AG09319 (cell line): ENCODE measurements at places on chromosomes 11 and 22.

DNA sequence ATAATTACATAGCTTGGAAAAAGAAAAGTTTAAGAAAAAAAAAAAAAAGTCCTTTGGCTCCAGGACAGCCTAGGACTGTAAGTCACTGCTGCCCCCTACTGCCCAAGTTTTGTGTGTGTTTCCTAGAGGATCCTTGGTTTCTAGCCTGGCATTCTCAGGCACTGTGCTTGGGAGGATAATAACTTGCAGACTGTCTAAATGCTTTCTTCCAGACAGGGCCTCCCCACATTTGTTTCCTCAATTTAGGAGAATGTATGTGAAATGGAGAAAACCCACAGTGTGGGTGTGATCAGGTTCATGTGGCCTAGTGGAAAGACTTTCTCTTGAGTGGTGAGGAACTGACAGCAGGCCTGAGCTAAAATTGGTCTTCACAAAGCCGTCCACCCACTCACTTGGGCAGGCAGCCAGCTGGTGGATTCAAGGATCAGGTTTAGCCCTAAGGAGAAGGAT lies 191.0 kb downstream of the NAV2 start:
- peak; percentile 79 for DNase-seq

DNA sequence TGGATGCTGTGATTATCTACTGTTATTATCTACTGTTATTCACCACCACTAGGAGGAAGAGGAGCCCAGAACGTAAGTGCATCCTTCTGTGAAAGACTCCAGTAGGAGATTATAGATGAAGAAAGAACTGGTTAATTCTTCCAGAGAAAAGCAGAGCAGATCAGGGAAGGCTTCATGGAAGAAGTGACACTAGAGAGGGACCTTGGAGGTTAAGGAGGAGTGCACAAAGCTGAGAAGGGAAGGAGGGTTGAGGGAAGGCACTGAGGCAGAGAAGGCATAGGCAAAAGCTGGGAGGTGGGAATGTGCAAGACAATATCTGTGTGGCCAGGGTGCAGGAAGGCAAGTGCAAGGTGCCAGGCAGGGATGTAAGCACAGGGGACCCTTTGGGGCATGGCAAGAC lies 13.5 kb downstream of the CRYBB1 start:
- no peak for DNase-seq

- no peak for DNase-seq
These were observed 60.5 kb downstream of the CD82 start for GRCh38 chr11:44625759-44626523.

DNA sequence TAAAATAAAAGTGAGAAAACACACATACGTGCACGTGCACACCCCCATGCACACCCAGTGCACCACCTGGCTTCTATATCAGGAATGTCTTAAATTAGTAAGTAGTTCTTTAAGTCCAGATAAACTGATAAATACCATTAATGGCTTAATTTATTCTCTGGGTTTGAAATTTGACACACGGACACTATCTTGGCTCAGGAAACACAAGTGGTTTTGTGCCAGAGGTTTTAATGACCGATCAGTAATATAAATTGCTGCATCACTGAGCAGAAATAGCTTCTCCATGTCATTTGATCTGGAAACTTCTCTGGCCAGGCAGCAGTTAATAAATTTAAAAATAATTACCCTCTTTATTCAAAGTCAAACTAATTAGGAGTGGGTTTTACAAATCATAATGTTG lies 101.5 kb upstream of the NNMT start:
- no peak for DNase-seq

- DNase-seq, result no peak
These were observed 2.1 kb downstream of the RTN3 start for GRCh38 chr11:63683133-63683991.

DNA sequence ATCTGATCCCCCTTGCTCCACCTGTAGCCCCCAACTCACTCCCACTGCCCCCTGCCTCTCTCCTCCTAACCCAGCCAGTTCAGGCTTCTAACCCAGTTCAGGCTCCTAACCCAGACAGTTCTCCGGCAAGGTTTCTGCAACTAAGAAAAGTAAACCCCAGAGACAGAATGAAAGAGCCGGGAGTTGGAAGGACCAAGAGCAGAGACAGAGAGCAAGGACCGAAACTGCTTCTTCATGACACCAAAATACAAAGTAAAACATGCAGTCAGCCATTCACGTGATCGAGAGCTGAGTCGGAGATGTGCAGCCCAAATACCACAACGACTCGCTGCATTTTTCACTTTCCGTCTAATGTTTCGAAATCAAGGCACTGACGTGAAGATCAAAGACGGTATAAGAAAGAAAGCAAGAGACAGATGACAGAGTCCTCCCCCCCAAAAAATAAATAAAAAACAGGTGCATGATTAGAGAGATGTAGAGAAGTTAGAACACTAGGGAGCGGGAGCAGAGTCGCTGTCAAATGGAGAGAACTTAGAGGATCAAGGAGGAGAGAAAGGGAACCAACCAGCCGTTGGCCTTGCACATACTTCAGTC lies 884 bp downstream of the IL10RA start:
- DNase-seq, result no peak

DNA sequence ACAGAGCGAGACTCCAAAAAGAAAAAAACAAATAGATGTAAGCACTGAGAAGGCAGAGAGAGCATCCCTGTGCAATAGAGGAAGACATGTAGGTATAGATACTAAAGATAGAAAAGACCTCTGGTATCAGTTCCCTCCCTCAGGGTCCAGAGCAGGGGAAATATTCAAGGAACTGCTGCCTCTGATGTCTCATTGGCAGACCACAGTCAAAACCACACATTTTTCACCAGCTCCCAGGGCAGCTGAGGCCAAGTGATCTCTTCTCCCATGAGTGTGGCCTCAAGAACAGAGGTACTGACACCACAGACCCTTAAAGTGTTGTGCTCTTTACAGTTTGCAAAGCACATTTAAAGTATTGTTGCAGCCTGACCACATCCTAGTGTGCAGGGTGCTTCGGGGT lies 288.5 kb downstream of the NTM start:
- no peak for DNase-seq

DNA sequence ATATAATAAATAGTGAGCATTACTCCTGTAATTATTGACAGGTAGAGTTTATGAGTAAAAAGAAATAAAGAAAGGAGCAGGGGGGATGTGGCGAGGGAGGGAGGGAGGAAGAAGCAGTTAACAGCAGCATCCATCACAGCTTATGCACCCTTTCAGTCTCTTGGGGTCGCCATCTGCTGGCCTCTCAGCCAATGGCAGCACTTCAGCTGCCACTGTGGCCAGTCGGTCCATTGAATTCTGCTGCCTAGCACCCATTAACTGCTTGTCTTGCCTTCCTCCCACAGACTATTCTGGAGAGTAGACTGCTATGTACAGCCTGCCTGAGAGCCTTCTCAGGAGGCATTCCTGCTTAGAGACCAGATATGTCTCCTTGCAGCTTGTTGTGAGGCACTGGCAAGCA lies 388.3 kb downstream of the TENM4 start:
- DNase-seq, result no peak

DNA sequence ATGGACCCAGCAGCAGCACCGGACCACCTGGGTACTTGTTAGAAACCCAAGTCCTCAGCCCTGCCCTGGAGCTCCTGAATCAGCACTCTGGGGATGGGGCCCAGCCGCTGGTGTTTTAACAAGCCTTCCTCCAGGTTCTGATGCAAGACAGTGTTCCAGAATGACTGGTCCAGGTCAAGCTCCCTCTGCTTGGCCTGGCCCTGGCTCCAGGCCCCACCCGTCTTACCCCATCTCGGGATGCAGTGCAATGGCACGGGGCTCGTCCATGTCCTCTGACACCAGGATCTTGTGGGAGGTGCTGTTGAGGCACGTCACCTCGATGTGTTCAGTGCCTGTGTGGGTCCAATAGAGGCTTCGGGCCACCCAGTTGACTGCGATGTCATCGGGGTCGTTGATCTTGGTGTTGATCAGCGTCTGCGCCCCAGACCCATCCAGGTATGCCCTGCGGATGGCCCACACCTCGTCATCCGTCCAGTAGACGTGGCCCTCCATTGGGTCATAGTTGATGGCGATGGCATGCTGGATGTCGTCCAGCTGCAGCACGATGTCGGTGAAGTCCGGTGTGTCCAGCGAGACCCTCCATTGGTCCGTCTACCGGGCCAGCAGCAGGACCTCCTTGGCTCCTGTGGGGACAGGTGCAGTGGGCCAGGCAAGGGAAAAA lies 140.3 kb downstream of the CRYBB2 start:
- no peak for DNase-seq
